Progenitor cell of endocrine pancreas (in vitro differentiated cells): ENCODE measurements at places on chromosomes 5 and 9.

- no peak for DNase-seq
Measured at GRCh38 chr9:72349240-72349639, 15.8 kb downstream of the ZFAND5 start.

DNA sequence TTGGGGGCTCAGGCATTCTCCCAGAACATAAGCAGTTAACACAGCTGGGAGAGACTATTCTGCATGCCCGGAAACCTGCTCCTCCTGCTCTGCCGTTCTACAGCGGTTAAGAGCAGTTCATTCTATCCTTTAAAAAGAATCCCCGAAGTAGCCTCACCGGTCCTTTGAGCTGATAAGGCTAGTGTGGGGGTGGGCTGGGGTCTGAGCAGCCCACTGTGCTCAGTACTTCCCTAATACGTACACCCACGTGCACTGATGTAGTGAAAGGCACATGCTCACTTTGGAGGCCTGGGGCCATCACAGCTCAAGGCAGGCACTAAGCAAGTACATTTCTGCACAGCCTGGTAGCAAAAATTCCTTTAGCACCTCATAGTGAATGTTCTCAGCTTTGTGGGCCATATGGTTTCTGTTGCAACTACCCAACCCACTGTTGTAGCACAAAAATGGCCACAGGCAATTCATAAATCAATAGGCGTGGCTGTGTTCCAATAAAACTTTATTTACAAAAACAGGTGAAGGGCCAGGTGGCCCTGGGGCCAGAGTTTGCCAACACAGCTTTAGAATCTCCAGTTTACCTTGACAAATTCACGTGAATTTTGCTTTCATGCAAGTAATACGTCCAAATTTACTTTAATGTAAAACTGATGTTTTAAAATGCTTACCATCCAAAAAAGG lies 136.4 kb downstream of the ZNF354C start:
- no peak for DNase-seq

DNA sequence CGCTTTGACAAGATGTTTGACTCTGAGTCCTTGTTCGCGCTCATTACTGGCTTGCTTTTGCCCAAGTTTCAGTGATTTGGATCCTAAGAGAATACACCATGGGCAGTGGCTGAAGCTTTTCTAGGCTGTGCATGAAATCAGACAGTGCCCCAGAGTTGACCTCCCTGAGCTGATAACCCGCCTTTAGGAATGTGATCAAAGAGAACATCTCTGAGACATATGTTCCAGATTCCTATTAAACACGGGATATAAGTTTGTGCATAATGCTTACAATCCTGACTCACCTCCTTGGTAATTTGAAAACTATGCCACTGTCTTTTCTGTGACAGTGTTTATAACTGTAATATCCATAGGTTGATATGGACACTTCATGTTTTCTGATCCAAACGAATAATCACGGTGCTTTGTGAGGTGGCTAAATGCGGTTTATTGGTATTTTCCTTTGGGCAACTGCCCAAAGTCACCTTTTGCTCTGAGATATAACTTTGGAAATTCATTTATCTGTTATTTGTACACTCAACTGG lies 732.9 kb downstream of the MTRR start:
- no peak for DNase-seq

- no peak for DNase-seq
Measured at GRCh38 chr9:12643686-12644085, 49.5 kb upstream of the TYRP1 start.

DNA sequence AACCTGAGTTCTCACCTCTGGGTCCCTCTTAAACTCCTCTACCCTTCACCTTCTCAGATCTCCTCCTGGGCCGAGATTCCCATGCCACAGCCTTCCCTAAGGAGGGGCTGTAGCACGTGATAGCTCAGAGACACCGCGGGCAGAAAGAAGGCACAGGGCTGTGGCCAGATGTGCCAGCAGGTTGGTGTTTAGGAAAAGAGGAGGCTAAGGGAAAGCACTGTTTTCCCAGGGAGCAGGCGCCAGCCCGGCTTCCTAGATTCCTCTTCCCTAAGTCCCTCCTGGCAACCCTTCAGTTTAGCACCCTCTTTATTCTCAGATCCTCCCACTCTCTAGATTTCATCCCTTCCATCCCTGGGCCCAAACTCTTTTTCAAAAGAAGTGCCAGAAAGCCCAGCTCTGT lies 59.4 kb upstream of the CCNG1 start:
- DNase-seq, result no peak

GRCh38 chr5:74182603-74183002 lies 457.9 kb downstream of the ENC1 start:
- DNase-seq, result no peak

DNA sequence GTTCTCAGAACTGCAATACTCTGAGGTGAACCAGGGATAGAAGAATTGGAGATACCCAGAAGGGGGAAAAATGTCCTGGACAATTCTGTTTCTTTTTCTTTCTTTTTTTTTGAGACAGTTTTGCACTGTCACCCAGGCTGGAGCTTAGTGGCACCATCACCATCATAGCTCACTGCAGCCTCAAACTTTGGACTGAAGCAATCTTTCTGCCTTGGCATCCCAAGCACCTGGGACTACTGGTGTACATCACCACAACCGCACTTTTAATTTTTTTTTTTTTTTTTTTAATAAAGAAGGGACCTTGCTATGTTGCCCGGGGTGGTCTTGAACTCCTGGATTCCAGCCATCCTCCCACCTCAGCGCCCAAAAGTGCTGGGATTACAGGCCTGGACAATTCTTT lies 1.9 kb downstream of the EMB start:
- DNase-seq, result no peak

DNA sequence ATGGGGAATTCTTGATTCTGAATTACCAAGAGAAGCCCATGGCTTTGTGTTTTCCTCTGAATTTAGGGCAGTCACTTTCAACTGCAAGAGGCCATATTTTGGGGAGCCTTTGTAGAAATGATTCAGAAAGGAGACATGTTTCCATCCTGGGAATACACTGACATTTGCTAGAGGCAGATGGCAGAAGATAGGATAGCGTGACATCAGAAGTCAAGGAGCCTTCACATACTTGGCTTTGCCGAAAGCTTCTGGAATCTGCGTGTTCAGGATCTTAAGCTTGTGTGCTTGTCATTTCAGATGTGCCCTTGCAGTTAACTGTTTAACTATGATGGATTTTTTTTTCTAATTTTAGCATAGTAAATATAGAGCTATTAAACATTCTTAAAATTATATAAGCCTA lies 296.2 kb downstream of the ARHGEF28 start:
- no peak for DNase-seq

DNA sequence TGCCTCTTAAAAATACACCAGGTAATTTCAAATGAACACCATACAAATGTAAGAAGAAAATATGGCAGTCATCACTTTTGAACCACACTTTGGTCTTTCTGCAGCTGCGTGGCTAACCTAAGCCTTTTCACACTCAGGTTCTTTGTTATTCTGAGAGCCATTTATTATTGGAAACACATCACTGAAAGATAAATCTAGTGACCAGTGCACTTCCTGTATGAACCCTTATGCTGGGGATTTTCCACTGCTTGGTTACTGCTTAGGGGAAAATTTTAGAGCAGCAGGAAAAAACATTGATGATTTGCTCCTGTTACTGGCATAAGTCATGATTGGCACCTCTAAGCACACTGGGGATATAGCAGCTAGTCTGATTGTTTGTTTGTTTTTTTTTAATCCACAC lies 58.6 kb upstream of the RANBP3L start:
- no peak for DNase-seq

- no peak for DNase-seq
Measured at GRCh38 chr5:143646961-143647360, 165.0 kb upstream of the HMHB1 start.

GRCh38 chr5:35861718-35862117 lies 5.0 kb downstream of the IL7R start:
- no peak for DNase-seq

DNA sequence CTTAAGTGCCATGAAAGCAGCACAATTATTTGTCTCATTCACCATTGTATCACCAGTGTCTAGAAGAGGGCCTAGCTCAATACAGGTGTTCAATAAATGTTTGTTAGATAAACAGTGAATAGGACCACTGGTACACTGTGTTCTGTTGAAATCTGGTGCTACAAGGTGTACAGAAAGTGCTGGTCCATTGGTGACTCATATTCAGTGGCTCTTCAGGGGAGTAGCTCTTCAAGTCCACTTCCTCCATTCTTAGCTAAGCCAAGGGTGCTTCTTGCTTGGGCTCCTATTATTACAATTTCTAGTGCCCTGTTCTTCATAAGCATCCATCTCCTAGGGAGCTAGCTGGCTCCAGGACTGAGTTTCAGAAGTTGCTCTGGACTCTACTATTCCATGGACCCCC lies 6.4 kb upstream of the FCHO2 start:
- DNase-seq, result no peak

DNA sequence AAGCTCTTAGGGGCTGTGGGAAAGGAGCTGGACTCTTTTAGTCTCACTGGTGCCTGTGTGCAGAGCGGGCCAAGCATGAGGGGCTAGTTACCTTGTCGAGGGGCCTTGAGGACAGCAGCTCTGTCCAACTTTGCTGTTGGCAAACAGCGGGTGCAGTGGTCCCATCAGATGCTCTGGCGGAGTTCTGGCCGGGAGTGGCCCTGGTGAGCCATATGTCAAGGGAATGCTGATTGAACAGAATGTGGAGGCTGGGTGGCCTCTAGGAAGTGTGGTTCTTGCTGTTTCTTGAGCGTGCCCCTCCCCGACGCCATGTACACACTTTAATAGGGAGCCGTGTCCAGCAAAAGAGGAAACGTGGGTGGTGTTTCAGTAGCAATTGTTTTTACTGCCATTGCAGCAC lies 3.6 kb upstream of the ADAMTS2 start:
- no peak for DNase-seq

DNA sequence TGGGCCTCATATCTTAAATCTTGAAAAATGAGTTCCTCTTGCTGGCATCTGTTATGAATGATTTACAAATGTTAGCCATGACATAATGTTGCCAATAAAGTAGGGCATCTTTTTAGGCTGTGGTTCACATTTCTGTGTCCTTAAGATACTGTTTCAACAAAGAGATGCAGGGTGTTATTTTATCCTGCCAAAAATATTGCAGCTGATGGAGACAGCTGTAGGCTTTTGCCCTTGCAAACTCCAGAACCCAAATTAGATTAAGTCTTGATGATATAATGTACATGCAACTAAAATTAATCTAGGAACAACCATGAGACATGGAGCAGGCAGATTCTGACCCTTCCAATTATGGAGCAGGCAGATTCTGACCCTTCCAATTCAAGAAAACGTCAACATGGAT lies 228.2 kb upstream of the GRIN3A start:
- no peak for DNase-seq

GRCh38 chr5:164728733-164729132 lies 1223.3 kb downstream of the MAT2B start:
- no peak for DNase-seq
